Effector CD8-positive, alpha-beta T cell (primary cell): ENCODE measurements at places on chromosomes 6 and 20.

GRCh38 chr20:35171753-35172433, at the start of gene PROCR:
Gene PROCR (plus strand): TSS chr20:35172072. CDS start chr20:35172155, 83 bp downstream.
- DNase-seq: no peak

GRCh38 chr20:50415021-50415515, 95.1 kb upstream of the PTPN1 start:
- no peak for DNase-seq

- no peak for DNase-seq
Measured at GRCh38 chr20:60928341-60928740, 323.7 kb upstream of the CDH4 start.

GRCh38 chr6:70575899-70576495, 9.3 kb downstream of the SDHAF4 start:
- DNase-seq: no peak

- DNase-seq: no peak
Measured at GRCh38 chr6:117568831-117569410, 33.4 kb downstream of the GOPC start.

GRCh38 chr6:62891065-62891647, 320.1 kb upstream of the FKBP1C start:
- no peak for DNase-seq

- no peak for DNase-seq
Measured at GRCh38 chr20:6086868-6087267, 33.0 kb upstream of the LRRN4 start.

GRCh38 chr20:32773855-32774254, 11.7 kb downstream of the DNMT3B start:
- no peak for DNase-seq

DNA sequence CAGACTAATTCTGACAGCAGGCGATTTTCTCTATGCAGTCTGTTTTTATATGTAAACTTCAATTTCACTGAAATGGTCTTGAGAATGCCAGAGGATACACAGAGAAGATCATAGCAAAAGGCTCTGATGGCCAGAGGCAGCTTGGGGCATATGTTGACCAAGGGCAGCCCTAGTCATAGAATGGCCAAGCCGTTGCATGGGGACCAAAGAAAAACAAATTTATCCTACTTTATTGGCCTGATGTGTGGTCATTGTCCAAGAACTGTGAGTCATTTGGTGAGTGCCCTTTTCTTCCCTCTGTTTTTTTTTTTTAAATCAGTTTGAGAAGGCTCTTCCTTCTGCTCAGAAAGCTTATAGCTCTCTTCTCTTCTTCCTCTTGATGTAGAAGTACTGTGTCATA, 5.8 kb downstream of the HDGFL1 start:
- DNase-seq: no peak

GRCh38 chr6:146955570-146955969, 248.6 kb upstream of the STXBP5 start:
- no peak for DNase-seq

- DNase-seq: no peak
Measured at GRCh38 chr20:12821249-12821648, 187.5 kb upstream of the SPTLC3 start.

GRCh38 chr6:54665278-54665677, 181.3 kb upstream of the FAM83B start:
- DNase-seq: no peak
